Foreskin keratinocyte (primary cell): ENCODE measurements at places on chromosomes 13 and 19.

DNA sequence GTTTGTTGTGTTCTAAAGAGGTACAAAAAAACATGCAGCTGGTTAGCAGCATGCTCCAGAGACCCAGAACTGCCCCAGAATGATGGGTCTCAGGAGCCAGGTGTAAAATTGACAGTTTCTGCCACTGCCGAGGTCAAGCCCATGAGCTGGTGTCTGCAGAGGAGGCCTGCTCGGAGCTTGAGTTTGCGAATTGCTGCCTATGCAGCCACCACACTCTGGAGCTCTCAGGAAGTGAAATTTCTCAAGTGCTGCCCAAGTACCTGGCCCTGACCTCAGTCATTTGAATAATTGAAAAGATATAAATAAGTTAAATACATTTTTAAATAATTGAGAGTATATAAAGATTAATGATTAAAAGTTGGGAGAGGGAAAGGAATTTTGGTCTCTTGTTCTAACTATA lies 66.4 kb downstream of the ZAR1L start:
- DNase-seq, result no peak

DNA sequence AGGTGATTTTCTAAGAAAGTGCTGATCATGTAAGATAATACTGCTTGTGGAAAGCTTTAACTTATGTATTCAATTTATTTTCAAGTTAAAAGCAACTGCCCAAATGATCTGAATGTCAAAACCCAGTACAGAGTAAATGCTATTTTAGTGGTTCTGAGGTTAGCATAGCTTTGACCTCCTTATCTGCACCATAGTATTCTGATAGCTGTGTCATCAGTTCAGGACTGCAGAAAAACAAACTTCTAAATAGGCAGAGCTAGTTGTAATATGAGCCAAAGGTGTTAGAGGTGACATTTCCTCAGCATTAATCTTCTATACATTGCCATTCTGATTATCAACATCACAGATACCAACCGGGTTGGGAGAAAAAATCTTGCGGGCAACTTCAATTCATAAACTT lies 758.7 kb downstream of the SLITRK5 start:
- no peak for DNase-seq

DNA sequence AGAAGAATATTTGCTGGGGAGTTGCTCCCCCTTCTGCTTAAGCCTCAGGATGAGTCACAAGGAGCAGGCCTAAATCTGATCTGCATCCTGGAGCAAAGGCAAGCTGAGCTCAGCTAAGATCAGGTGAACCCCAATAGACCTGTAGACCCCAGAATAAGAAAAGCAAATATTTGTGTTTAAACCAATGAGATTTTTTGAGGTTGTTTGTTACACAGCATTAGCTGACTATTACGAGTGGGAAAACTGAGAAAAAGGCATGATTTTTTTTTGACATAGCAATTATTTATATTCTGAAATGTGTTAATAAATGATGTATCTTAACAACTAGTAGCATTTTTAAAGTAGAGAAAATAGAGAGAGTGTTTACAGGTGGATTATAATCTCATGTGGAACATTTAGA lies 45.1 kb downstream of the ADGRE3 start:
- DNase-seq, result no peak

- no peak for DNase-seq
Observed at GRCh38 chr19:9947441-9947840, 11.1 kb upstream of the OLFM2 start.
